ENCODE measurements at places on chromosomes 1 and 21.

DNA sequence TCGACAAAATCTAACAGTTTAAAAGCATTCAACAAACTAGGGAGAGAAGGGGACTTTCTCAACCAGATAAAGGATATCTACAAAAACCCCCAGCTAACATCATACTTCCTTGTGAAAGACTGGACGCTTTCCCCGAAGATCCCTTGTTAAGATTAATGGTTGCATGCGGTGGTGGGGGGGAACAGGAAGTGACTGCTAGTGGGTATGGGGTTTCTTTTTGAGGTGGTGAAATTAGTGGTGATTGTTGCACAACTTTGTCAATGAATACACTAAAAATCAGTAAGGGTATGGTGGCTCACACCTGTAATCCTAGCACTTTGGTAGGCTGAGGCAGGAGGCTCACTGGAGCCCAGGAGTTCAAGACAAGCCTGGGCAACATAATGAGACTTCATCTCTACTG is 26.9 kb upstream of the EYA3 start:
- DNase-seq: no peak

DNA sequence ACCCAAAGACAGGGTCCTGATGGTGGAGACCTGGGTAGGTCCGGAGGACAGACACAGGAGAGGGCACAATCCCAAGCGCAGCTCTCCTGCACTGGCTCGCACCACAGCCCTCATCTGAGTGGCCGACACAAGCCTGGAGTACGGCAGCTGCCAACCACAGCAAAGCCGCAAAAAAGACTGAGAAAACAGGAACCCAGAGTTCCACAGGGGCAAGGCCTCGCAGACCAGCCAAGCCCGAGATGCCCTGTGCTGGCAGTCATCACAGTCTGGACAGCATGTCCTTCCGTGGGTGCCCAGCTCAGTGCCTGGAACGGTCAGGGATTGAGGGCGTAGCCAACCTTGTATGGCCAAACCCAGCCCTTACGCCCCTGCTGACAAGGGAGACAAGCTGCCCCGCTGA is 11.4 kb downstream of the ZBTB48 start:
- DNase-seq: no peak

DNA sequence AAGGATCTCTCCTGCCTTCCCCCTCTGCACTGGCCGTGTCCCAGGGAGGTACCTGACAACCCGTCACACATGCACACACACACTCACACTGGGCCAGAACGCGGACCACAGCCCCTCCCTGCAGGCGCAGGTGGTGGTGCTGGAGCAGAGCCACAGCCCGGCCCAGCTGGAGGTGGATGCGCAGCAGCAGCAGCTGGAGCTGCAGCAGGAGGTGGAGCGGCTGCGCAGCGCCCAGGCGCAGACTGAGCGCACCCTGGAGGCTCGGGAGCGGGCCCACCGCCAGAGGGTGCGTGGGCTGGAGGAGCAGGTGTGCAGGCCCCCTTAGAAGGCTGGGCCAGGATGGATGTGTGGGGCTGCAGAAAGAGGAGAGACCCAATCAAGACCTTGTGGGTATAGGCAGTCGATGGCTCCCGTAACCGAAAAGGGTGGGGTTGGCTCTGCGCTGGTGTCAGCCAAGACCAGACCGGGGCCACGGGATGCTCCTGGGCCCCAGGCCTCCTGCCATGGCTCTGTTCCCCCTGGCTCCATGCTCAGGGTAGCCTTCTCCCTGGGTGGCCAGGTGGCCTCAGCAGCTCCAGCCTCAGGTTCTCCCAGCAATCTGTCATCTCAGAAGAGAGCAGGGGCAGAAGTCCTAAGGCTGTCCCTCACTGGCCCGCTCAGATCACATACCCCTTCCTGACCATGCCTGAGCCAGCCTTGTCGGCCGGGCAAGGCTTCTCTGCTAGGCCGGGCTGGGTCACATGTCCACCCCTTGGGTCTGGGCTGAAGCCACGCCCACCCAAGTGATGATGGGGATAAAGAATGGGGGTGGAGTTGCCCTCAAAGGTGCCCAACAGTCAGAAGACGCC is 8.9 kb downstream of the MFAP2 start:
- DNase-seq: no peak

DNA sequence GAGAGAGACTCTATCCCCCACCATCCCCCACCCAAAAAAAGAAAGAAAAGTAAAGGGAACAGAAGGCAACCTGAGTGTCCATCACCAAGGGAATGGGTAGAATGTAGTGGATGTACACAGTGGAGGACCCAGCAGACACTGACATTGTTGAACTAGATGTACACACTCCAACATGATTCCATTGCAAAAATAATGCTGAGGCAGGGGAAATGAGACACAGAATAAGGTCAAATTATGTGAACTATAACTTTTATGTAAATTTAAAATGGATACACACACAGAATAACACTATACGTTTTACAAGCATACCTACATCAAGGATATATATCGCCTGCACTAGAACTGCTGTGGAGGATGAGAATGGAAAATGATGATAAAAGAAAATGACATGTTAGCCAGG is 34.8 kb downstream of the PTAFR start:
- DNase-seq: no peak

GRCh38 chr21:41369105-41369919 is 7.5 kb downstream of the MX2 start:
- no peak for DNase-seq

DNA sequence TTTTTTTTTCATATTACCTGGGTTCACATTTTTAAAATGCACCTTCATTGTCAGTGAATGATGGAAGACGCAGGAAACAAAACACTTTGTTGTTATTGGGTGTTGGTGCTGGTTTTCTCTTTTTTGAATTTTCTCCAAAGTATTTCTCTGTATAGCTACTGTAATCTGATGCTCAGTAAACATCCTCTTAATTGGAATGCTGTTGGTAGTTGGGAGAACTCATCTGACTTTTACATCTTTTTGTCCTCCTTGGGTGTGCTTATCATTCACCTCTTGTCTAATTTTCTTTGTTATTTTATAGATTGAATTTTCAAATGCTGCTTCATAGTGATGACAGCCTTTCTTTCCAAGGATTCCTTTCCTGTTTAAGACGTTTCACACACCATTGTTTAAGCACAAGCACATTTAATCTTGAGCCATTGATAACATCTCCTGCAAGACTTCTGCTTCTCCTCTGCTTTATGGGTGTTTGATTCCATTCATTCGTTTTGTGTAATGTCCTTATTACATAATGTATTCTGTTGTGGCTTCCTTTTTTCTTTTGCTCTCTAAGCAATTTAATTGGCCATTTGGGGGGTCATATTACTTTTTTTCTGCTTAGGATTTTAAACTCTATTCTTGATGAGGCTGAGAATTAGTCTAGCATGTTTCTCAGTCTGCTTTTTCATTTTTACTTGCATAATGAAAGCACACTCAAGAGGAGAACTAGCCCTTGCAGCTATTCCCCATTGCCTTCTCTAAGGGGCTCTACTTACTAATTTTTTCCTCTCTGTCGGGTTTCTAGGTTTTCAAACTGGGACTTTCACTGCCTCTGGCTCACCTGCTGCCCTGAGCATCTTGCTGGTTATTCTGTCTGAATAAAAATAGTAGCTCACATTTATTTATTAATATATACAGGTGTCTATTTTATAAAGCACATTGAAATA is 42.0 kb upstream of the CD34 start:
- no peak for DNase-seq

- DNase-seq: no peak
Observed at GRCh38 chr1:158400871-158401270, 1.6 kb upstream of the OR10T2 start.

DNA sequence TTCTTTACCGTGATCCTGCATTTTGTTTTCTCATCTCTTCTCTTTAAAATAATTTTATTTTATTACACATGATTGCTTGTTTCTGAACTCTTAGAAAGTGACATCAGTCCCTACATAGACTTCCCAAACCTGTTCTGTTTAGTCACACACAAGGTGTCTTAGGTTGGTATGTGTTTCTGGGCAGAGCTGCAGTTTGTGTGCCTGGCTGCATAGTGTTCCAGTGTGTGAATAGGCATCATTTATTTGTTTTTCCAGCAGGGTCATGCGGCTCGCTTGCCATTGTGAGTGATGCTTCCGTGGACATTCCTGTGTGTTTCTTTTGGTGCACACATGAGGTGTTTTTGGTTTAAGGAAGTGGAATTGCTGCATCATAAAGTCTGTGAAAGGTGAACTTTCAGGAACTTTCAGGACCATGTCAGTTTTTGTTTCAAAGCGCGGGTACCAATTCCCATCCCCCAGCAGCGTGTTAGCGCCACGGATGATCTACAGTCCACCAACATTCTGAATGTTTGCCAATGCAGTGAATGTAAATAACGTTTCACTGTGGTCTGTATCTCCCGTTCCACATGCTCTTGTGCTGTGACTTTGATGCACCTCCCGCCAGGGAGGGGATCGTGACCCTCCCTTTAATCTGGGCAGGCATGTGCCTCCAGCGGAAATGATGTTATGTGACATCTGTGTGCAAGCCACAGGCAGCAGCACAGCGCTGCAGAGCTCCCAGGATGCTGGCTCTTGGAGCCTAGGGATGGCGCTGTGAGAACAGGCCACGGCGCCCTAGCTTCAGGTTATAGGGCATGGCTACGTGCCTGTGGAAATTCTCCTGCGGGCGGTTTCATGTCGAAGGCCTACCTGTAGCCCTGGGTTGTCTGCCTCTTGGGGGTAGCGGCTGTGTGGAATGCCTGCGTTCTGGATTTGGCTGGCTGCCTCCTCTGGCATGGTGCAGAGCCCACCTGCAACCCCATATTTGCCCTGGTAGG is 144.6 kb upstream of the COL6A1 start:
- DNase-seq: no peak

- no peak for DNase-seq
Observed at GRCh38 chr1:167465018-167465417, 53.3 kb downstream of the CD247 start.

DNA sequence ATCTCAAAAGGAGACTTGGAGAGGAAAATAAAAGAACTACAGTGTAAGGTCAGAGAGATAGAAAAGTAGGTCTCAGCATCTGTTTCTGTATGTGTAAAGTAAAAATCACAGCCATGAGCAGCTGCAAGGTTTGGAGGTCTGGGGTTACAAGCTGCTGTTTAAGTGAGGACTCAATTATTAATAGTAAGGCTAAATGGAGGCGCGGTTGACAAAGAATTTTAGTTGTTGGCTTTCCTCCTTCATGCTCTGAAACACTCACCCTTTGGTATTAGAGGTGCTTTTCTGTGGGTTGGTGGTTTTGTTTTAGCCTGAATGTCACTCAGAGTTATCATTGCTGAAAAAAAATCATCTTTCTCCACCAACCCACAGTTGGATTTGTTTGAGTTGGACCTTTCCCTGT is 59.8 kb upstream of the HAO2 start:
- no peak for DNase-seq

- DNase-seq: no peak
Observed at GRCh38 chr1:40174788-40175187, 13.6 kb downstream of the RLF start.

DNA sequence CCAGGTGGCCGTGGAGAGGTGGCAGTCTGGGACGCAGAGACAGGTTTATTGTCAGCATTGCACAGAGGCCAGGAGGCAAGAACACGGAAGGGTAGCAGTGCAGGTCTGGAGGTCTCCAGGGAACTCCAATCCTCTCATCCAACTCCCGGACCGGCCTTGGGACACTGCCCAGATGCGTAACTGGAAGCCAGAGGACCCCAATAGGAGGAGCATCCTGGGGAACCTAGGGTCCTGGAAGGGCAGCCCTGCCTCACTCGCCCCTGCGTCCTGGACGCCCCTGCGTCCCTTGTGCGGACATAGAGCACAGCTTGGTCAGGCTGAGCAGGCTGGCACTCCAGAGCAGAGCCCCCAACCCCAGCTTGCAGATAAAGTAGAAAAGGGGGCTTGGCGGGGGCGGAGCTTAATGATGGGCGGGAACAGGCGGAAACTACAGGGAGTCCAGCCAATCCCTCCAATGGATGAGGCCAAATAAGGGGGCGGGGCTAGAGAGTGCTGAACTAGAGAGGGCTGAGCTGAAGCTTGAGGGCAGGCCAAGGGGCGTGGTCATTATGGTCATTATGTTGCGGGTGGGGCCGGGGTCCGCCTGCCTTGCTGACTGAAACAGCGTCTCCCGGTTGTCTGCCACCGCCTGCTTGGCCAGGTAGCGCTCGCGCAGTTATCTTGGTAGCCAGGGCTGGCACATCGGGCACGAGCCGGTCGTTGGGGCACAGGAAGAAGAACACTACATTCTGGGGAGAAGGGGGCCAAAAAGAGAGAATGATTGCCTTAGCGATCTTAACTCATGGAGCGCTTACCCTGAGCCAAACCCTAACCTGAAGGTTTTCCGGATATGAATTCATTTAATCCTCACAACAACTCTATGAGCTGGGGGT is 3.7 kb upstream of the ARHGEF19 start:
- DNase-seq: peak; percentile 90

- peak; percentile 42 for DNase-seq
Observed at GRCh38 chr1:219385787-219386427, 212.2 kb downstream of the LYPLAL1 start.

Data from erythroblast (primary cell).